NCI-H2029 (cell line): ENCODE measurements at places on chromosomes 2 and 18.

DNA sequence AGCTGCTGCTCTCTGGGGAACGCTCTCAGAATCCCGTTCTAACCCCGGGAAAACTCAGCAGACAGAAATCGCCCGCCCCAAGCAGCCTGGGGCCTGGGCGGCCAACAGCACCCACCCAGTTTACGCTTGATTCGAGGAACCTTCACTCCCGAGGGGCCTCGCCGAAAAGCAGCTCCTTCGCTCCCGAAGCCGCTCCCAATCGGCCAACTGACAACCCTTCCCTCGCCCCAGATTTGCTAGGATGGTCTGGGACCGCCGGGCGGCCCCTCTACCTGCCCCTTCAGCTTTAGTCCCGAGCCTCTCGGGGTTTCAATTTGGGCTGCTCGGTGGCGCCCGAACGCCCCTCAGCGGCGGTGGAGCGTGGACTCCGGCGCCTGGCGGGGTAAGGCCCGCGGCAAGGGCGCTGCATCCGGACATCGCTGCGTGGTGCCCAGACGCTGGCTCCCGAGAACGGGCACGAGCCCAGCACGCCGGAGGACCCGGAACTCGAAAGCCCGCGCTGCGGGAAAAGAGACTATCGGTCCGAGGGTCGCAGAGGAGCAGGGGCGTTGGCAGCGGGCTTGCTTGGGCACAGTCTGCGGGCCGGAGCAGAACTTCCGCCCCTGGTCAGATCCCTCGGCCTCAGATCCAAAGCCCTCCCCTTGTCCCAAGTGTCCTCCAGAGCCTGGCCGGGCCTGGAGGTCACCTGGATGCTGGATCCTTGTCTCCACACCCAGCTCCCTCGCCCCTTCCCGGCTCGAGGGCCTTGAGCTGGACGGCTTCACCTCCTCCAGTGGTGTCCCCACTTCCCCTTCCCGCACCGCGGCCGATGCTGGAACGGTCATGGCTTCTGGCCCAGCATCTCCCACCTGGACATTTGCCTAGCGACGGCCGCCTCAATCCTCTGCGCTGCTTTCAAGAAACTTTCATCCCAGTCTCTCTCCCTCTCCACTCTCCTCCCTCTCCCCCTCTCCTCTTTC, 3.0 kb upstream of the OTX1 start:
- no peak for DNase-seq

DNA sequence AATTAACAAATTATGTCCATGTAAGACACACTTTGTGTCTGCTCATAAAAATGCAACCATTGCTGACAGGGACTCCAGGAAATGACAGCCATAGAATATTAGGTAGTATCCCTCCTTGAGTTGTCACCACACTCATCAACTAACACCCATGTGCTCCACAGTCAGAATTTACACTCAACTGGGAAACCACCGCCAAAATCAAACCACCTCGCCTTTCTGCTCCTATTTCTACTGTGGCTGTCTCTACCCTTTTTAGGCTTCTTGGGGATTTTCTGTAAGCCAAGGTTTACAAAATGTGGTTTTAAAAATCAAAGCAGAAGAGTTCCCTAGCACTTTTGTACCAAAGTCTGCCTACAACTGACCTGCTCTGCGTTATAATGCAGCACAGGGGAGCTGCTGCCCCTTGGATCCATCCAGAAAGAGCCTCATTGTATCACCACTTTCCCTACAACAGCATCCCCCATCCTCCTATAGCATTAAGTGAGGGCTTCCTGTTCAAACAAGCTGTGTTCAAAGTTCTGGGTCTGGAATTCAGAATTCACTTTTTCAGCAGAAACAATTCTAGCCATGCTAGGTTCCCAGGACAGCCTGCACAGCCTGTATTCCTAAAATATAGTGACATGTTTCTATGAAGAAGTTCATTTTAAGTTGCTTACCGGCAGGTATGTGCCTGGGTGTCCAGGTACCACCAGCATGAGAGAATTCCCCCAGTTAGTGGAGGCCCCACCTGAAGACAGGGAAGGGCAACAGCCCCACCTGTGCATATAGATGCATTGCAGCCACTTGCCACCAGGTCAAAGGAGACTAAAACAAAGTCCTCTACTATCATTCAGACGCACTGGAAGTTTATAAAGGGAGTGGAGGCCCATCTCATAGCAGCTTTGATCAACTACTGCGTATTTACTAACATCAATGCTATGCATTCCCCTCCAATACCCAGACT, 104.3 kb downstream of the MYO5B start:
- DNase-seq, result no peak

- DNase-seq, result no peak
Measured at GRCh38 chr2:50646226-50646625, 385.7 kb downstream of the NRXN1 start.

GRCh38 chr2:33496726-33497125, 20.3 kb downstream of the RASGRP3 start:
- DNase-seq, result no peak

DNA sequence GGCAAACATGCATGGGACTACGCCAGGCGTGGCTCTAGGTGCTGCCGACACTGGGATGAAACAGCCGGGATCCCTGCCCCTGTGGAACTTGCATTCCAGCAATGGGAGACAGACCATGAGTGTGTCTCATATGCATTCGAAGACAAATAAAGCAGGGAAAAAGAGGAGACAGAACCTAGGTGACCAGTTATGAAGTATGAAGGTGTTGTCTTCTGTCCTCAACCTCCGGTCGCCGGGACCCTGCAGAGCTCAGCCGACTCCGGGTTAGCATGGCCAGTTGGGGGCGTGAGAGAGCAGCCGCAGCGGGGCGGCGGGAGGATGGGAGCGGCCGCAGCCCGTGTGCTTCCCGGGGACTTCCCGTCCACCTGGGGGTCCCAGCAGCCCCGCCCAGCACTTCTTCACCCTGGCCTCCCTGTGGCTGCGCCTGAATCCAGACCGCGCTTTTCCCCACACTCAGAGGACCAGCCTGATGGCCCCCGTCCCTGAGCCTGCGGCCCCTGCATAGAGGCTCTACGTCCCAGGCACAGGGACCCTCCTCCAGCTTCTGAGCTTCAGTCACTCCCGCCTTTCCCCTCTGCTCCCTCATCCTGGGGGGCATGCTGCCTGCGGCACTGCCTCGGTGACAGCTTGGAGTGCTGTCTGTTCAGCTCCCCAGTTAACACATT, 11.4 kb downstream of the ID2 start:
- DNase-seq, result no peak
